Astrocyte (in vitro differentiated cells and primary cell): ENCODE measurements at places on chromosomes 5 and 9.

- DNase-seq = no peak
Measured at GRCh38 chr5:176875783-176876505, 23.2 kb downstream of the HK3 start.

DNA sequence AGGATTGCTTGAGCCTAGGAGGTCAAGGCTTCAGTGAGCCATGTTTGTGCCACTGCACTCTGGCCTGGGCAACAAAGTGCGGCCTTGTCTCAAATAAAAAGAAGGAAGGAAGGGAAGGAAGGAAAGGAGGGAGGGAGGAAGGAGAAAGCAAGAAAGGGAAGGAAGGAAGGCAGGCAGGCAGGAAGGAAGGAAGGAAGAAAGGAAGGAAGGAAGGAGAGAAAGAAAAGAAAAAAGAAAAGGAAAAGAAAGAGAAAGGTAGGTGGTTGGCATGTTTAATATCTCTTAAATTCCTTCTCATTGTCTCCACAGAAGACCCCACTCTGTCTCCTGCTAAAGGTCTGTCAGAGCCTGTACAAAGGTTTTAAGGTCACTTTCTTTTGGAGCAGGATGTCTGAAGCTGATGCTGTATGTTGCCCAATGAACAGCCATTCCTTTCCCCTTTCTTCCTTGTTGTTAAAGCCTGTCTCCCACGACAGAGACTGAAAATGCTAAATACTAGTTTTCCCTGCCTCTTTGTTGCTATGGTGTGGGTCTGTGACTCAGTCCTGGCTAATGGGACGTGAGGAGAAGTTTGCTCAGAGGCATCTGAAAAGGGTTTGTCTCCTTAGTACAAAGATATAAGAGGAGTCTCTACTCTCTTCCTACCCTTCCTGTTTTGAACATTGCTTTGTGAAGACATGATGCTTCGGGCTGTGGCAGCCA is 213.3 kb downstream of the PCSK1 start:
- DNase-seq = peak; percentile 85

GRCh38 chr5:102624405-102624804 is 125.6 kb upstream of the SLCO6A1 start:
- no peak for DNase-seq

- peak; percentile 67 for DNase-seq
Measured at GRCh38 chr5:59126708-59127573, 544.1 kb downstream of the RAB3C start.

DNA sequence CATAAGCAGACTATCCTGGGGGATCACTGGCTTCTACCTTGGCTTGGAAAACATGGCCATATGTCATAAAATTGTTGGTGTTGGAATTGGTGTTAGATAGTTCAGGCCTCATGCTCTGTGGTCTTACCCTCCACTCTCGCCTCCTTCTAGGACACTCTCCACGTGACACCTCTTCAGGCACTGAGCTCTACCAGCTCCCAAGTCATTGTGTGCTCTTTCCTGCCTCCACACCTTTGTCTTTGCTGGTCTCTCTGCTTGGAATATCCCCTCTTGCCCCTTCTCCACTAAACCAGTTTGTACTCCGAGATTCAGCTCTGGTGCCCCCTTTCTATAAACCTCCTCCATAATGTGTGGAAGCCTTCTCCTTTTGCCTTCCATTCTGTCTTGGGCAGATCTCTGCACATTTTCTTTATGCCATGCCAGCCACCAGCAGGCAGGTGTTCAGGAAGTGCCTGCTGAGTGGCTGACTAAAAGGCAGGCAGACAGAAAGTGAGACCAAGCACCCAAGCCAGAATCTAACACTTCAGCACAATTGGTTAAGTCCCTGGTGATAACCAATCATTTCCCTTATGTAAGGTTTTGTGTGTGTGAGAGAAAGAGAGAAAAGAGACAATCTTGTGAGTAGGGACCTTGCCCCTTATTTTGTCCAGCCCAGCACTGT is 37.7 kb downstream of the SAR1B start:
- no peak for DNase-seq

- no peak for DNase-seq
Measured at GRCh38 chr5:154315196-154315595, 124.7 kb downstream of the GALNT10 start.

DNA sequence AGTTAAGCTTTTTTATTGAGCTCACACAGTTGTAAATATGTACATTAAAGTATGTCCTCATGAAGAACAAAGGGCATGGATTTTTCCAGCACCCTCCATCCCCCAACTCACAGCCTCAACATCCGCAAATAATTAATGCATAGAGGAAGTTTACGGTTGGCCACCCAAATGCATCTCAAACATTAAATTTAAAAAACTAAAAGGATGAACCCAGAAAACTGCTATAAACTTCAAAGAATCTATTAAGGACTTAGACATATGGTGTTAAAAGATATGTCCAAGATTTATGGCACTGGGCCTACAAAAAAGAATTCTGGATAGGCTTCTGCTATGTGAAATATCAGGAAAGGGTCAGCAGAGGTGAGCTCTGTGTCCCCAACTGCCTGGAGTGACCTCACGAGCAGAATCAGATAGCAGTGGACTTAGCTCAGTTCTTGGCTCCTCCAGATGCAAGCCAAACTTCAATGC is 54.0 kb upstream of the TNC start:
- DNase-seq = no peak

GRCh38 chr5:131491749-131492148 is 143.3 kb downstream of the RAPGEF6 start:
- DNase-seq = peak; percentile 18

DNA sequence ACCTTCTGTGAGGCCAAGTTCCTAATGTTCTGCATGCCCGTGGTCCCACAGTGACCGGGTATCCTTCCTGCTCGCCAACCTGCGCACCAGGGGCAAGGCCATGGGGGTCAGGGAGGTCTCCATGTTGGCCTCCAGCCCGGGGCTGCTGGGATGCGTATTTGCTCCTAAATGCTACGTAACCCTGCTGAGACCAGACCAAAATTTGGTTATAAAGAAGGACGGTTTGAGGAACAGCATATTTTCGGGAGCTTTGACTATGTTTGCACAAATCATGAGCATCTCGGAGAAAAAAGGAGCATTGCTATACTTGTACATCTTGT is 35.7 kb upstream of the CLK4 start:
- DNase-seq = no peak

DNA sequence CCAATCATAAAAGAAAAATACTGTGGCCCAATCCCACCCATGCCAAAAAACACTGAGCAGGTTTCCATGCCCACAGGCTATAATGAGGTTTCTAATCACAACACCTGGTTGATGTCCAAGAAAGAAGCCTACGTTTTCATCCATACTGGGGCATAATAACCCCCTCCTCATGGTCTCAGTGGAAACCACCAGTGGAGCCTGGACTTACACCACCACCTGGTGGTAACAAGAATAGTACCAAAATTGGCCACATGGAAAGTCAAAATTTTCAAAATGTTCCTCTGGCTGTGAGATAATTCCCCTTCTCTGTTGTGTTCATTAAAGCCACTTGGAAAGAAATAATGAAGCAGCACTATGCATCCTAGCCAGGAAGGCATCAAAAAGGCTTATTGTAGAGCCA is 687.3 kb upstream of the ST8SIA4 start:
- DNase-seq = no peak

- DNase-seq = no peak
Measured at GRCh38 chr9:92393686-92394085, 10.7 kb downstream of the OGN start.

DNA sequence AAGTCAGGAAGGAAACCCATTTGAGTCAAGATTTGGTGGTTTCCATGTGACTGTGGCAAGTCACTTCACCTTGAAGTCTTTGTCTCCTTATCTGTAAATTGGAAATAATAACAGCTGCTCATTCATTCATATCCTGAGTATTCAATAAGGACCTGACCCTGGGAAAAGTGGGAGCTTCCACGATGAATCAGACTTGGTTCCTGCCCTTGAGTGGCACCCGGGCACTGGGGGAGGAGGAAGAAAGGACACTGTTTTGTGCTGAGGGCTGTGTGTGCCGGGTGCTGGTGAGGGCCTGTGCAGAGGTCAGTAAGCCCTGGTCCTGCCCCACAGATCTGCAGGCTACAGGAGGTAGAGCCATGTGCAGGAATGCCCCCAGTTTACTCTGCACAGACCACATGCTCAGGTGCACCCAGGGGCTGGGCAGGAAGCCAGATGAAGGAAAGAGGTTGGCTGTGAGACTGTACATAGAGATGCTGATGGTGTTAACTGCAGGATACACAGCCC is 6.8 kb downstream of the NDST1 start:
- DNase-seq = peak; percentile 69

GRCh38 chr9:132260846-132261245 is 93.9 kb downstream of the SETX start:
- no peak for DNase-seq

GRCh38 chr5:83475935-83476814 is 4.6 kb downstream of the VCAN start:
- DNase-seq = peak; percentile 74

DNA sequence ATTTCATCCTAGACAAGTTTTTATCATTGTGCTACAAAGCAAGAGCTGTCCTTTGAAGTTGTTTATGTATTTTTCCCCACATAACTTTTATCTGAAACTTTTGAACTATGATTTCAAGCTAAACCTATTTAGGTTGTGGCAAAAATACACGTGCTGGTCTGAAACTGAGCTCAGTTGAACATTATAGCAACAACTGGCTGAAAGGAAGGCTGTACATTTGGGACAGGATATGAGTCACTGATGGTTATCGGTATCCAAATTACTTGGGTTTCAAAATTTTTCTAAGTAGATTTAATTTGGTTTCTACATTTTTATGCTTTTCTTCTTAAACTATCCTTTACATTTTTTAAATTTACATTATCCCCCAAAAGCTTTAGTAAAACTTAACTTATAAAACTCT is 627.3 kb upstream of the NUDT12 start:
- peak; percentile 86 for DNase-seq

GRCh38 chr5:91556-92263 is at the start of gene PLEKHG4B:
PLEKHG4B (plus strand) TSS chr5:92168; CDS start chr5:92232, 64 bp downstream.
- peak; percentile 14 for DNase-seq

DNA sequence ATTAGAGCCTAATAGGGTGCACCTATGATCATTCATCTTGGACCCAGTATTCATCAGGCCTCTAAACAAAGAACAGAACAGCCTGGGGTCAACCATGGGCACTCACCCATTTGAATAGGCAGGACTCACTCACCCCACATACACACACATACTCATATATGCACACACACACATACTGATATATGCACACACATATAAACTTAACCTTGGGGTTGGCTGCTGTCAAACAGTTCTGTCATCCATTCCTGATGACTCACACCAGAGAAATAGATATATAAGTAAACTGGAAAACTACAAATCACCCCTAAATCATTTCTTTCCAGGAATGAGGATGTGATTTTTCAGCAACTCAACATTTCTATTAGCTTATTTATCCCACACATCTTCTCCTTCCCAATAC is 51.3 kb downstream of the ARL15 start:
- no peak for DNase-seq

GRCh38 chr5:116451066-116451465 is 123.6 kb downstream of the SEMA6A start:
- DNase-seq = no peak

- DNase-seq = no peak
Measured at GRCh38 chr5:170166101-170166500, 60.4 kb downstream of the FOXI1 start.

GRCh38 chr9:99119976-99120655 is 15.2 kb downstream of the TGFBR1 start:
- DNase-seq = no peak

DNA sequence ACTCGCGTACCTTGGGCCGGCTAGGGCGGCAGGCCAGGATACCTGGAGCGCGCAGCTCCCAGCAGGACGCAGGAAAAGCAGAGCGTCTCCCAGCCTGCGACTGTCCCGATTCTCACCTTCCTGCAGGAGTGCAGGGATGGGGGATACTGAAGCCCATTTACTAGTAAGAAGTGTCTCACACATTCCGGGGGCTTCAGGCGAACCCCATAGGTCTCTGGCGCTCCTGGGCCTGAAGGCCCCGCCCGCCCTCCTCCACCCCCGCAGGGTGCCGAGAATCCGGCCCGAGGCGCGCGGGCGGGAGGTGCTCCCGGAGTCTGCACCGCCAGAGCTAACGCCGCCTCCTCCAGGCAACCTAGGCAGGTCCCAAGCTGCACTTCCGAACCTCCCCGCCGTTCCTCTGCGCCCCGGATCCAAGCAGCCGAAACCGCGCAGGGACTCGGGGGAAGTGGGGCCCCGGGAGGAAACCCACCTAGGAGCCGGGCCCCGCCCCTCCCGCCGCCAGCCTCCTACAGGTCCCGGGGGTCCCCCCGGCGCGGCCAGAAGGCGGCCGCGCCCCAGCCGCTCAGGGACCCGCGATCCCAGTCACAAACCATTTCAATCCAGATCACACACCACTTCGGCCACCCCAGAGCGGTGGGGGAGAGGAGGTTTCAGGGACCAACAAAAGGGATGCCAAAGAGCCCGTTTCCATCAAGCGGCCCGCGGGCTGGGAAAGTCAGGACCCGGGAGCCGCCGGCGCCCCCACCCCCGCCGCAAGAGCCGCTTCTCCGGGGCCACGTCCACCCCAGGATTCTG is 1.2 kb downstream of the ROR2 start:
- peak; percentile 22 for DNase-seq

DNA sequence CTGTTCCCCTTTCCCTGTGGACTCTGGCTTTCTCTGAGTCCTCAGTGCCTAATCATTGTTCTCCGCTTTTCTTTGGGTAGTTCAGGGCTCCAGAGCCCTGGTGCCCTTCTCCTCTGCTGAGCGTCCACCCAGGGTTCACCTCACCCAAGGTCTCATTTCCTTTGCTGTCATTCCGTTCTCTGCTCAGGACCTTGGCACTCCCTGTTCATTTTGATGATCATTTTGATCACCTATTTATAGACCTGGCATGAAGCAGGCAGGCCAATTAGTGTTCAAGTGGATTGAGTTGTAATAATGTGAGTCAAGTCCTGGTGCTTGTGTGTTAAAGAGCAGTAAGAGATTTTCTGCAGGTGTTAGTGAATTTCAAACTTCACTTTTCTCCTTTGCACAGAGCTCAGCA is 3.6 kb downstream of the TRIO start:
- DNase-seq = no peak

DNA sequence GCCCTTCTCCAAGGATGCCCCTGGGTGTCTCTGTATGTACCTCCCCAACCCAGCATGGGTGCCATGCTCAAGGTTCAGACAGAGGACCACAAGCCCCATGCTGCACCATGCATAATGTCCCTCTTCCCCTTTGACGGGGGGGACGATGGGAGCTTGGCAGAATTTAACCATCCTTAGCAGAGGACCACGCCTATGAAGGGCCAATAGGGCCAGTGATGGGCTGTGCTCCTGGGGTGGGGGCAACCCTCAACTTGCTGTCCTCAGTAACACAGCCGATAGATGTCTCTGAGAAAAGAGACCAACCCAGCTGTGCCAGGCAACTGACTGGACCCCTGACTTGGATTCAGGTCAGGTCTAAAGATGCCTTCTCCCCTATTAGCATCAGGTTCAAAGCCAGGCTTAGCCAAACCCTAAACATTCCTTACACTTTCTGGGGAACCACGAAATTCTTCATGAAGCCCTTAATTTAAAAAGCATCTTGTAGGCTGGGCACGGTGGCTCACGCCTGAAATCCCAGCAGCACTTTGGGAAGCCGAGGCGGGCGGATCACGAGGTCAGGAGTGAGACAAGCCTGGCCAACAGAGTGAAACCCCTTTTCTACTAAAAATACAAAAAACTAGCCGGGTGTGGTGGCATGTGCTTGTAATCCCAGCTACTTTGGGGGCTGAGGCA is 20.7 kb upstream of the JADE2 start:
- DNase-seq = no peak
